ENCODE measurements at places on chromosomes 11 and 22.

- peak; percentile 29 for DNase-seq
Observed at GRCh38 chr11:11387622-11388305, 34.7 kb upstream of the CSNK2A3 start.

GRCh38 chr11:34586488-34587281 is 34.2 kb upstream of the EHF start:
- no peak for DNase-seq

- DNase-seq = no peak
Observed at GRCh38 chr11:32858731-32859130, 29.0 kb downstream of the PRRG4 start.

DNA sequence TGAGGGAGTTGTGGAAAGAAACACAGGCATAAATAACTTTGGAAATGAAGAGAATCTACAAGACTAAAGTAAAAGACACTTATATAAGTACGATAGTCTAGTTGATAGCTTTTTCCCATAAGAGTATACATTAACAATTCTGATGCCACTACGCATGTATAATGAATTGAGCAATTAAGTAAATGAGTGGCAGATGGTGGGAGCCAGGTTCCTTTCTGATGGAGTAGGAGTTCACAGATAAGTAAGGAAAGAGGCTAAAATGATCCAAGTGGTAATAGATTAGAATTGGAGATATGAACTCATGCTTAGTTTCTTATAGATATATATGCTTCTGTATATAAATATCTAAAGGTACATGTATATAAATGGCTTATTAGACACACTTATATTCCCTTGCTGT is 368.3 kb downstream of the FAM181B start:
- DNase-seq = no peak

DNA sequence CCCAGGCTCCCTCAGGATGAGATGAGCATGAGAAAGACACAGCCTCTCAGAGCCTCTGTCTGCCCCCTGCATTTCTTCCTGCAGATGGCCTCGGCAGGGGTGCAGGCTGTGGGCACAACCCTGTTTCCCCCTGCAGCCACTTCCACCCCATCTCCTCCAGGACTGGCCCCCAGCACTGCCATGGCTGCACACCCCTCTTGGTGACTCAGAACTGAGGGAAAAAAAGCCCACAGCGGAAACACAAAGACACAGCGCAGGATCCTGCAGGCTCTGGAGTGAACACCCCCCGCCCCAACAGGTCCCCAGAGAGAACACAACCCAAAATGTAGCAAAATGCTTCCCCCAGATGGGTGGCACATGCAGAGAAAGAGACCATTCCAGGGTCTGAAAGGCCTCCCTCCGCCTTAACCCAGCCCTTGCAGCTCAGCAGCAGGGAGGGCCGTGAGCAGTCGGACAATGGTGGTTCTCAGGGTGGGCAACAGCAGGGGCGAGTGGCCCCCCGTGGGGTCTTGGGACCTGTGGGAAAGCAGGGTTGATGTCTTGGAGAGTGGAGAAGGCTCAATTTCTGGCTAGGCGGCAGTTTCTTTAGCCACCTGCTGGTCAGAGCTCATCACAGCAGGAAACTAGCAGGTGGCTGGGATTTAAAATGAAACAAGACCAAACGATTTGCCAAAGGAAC is 8.0 kb downstream of the TUBGCP6 start:
- no peak for DNase-seq

DNA sequence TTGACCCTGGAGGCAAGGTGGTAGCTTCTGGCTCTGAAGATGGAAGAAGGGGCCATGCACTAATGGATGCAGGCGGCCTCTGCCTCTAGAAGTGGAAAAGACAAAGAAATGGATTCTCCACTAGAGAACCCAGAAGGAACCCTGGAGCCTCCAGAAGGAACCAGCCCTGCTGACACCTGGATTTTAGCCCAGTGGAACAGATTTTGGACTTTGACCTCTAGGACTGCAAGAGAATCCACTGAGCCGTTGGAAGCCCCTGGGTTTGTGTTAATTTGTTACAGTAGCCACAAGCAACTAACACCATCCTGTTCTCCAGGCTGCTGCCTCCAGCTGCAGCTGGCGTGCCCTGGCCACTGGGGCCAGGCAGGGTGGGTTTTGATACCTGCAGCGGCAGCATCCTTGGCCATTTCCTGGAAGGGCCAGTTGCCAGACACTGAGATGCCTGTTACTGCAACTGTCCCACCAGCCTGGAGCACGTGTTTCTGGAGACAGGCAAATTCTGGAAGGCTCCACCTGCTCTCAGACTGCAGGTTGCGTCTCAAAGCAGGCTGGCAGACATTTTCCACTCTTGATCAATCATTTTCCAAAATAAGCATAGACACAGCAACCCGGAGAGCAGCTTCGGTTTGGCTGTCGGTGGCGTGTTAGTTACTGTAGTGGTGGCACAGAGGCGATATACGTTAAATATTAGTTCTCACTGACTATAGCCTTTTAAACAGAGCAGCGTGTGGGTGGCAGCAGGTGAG is 76.8 kb upstream of the PARVG start:
- DNase-seq = no peak

GRCh38 chr22:29253561-29254285 is 14.1 kb downstream of the RHBDD3 start:
- no peak for DNase-seq

DNA sequence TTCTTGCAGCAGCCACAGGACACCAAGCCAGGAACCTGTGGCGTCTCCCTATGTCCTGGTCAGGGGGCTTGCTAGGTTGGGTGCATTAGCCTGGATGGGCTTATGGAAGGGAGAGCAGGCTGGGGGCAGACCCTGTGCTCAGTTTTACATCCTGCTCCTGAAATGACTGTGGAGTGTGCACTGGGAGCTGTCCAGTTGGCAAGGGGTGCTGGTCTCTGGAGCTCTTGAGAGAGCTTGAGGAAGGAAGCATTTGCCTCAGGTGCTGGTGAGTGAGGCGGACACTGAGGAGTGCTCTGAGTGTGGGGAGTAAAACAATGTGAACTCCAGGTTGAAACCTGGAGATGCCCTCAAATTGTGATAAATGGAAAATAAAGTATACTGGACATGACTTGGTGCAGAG is 3.4 kb downstream of the SCGB1D4 start:
- peak; percentile 67 for DNase-seq

GRCh38 chr11:35800970-35801953 is 138.7 kb downstream of the TRIM44 start:
- DNase-seq = no peak

DNA sequence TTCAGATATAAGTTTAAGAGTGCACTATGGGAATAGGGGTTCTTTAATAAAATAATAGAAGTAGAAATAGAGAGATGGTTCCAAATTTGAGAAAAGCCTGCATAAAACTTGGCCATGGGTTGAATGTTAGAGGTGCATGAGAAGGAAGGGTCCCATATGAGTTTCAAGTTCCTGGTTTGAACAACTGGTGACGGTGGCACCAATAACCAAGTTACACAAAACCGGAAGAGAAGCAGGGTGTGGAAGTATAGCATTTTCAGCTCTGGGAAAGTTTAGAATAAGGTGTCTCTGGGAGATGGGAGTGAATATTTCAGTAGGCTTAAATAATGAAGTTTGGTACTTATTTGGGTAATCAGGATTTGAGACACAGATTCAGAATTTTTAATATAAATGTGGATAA is 2.4 kb downstream of the CASP1 start:
- no peak for DNase-seq

DNA sequence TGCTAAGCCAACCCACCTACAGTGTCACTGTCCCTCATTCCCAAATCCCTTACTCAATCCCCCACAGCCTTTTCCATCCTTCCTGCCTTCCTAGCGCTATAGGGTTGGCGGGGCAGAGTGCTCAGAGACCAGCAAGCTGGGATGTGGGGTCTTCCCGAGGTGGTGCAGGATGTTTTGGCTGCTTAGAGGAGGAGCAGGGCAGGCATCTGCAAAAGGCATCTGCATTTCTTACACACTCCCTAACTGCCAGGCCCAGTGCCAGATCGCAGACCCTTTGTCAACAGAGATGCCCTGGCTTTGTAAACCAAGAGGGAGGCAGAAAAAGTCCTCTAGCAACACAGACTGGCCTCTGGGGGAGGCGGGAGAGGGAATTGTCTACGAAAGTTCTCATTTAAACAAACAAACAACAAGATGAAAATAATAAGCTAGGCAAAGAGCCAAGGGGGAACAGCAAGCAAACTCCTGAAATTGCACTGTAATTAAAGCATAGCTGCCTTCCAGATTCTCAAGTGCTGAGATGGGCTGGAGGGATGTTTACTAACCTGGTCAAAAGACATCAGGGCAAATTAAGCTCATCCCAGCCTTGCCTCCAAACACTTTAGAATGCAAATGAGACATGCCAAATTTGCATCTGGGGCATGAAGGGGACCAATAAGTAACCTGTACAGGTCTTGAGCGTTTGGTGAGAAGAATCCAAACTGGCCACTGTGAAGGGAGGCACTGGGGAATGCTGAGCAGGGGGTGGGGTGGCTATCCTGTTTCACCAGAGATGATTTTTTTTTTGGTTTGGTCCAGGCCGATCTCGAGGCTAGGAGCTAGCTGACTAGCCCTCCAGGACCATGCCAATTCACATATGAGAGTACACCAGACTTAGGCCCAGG is 38.1 kb upstream of the ADA2 start:
- DNase-seq = no peak

DNA sequence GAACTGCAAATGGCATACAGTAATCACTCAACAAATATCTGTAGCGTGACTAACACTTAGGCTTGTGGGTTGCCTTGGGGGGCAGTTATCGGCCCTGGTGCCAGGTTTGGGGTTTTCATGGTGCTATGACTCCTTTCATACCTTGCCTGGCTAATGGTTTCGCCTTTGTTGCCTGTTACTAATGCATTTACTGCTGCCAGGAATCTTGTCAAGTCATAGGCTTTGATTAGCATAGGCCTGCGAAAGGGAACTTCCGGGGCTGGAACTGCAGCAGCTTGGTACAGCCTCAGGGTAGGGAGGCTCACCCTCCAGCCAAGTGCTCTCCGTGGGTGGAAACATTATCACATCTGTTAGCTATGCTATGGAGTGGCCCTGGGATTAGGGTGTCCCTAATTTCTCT is 13.2 kb downstream of the SLC25A18 start:
- DNase-seq = no peak

GRCh38 chr22:19958083-19959042 is 16.7 kb upstream of the TXNRD2 start:
- DNase-seq = no peak

DNA sequence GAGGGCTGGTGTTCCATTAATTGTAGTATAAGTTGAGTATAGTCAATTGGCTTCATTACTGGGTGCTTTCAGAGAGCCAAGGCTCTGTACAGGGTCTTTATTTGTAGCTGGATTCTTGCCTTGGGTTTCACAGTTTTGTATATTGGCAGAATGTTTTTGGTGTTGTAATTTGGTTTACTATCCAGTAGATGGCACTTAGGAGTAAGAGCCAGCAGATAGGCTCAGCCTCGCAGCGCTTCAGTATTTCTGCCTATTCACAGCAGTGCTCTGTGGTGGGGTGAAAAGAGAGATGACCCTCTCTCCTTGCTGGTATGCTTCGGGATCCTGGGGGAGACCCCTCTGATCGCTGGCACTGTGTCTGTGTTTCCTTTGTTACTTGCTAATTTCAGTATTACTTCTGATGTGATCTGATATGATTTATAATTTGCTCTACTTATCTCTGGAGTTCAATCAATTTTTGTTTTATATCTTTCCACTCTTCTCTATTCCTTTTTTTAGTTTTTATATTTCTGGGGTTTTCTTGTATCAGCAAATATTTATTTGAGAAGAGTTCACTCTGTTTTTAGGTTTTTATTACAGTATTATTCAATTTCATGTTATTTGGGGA is 52.2 kb downstream of the ANO5 start:
- DNase-seq = peak; percentile 57

GRCh38 chr11:1948389-1948788 is 1.3 kb downstream of the MRPL23 start:
- DNase-seq = no peak

DNA sequence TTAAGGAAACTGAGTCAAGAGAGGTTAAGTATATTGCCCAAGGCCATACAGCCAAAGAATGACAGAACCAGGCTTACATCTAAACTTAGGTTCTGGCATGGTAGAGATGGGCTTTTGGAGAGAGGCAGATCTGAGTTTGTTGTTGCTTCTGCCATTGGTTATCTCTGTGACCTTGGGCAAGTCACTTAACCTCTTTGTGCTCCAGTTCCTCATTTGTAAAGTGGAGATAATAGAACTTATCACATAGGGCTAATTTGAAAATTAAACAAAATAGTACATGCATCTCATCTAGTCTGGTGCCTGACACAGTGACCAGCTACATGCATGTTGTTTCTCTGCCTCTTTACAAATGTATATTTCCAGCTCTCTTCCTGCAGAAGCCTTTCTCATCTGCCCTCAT is 47.0 kb upstream of the PLET1 start:
- DNase-seq = no peak

GRCh38 chr11:105265845-105266244 is 126.3 kb upstream of the CARD18 start:
- no peak for DNase-seq

DNA sequence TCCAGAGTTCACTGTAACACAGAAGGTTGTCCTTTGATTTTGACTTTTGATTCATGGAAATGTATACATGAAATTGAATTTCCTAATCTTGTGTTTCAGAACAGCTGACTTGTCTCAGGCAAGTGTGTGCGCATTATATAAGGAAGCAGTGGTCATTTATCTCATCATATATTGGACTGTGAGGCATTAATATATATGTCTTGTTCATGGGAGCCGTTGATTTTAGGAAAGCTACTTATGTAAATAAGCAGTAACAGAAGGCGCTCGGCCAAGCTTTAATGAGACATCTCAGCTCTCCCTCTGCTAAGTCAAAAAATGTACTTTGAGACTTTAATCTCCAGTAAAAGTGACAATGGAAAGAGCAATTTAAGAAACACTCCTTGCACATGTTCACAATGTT is 100.5 kb downstream of the PDHX start:
- no peak for DNase-seq

DNA sequence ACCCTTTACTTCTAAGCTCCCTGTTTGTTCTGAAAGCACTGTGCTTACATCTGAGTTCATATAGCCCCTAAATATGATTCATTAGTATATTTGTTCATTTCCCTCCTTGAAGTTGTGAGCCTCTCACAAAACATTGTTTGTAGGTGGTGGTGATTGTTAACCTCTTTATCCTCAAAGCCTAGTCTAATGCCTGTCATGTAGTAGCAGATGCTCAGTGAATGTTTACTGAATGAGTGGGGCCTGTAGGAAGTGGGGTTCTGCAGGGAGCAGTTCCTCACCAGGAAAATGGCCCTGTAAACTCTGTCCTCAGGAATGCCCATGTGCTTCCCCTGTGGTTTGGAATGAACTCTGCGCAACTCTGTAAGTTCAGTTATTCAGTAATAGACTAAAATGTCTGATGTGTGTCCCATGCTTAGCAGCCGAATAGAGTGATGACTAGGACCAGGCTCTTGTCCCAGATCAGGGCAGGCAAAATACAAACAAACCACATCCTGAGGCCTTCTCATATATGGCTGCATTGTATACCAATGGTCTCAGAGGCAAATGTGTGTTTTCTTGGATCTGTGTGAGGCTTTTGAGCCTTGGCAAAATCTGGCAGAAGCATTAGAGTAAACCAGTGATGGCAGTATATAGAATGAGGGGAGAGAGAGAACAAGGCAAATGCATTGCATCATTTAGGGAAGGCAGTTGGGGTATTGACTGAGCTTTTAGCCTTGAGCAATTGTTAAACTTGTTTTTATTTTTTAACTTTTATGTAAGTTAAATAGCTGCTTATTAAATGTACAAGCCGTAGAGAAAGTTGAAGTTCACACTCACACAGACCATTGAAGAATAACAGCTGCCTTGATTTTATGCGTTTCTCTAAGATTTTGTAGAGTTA is 91.4 kb upstream of the BIRC3 start:
- no peak for DNase-seq
